ENCODE measurements at places on chromosomes 11 and 22.
A peak's percentile ranks its signal among the peaks of the same experiment; 100 is the strongest.

- no peak for DNase-seq
Observed at GRCh38 chr22:36538529-36538928, 9.6 kb upstream of the EIF3D start.

- DNase-seq: peak; percentile 60
Observed at GRCh38 chr11:92692826-92693546, 276.5 kb upstream of the MTNR1B start.

- no peak for DNase-seq
Observed at GRCh38 chr11:15726893-15727519, 612.3 kb downstream of the INSC start.

DNA sequence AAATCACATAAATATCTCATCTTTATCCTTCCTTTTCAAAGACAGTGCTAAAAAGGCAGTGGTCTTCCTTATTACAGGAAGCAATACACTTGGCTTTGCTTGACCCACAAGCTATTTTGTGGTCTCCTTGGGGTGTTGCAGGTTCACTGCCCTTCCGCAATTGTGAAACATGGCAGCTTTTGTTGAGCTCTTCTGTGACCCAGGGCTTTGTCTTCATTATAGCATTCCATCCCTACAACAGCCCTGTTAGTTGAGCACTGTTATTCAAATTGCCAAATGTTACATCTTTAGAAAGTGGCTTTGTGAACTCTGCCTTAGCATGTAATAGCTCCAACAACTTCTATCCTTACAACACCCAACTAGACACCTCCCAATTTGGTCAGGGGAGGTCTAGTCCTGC is 107.1 kb downstream of the OPCML start:
- DNase-seq: no peak

DNA sequence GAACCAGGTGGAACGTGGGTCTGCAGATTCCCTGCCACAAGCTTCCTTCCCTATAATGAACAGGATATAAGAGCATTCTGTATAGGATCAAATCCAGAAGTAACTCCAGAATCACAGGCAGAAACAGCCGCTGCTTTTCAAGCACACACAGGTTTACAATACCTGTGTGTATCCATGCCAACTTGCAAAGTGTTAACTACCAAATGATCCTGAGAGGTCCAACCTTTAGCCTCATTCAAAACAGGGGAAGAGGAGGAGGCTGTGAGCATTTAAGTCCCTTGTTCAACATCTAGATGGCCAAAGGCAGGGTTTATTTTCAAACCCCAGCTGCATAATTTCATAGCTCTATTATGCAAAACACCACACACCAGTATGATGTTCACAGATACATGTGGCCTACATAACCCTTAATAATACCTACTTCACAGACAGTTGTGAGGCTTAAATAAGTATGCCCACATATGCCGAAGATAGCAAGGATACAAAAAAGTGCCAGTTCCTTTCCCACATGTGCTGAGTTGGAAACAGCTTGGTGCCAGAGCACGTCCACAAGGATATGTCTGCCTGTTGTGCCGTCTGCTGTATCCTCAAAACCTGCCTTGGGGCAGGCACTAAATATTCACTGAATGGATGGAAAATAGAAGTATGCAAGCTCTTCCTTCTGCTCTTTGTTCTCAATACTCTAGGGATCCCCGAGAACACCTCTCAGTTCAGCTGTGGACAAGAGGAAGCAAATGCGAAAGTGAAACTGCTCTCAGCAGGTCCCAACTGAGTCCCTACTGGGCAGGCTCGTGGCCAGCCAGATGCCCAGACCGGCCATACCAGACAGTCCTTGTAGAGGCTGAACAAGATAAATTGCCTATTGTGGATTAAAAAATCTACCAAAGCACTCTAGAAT is 66.8 kb downstream of the LARGE1 start:
- DNase-seq: peak; percentile 85

- DNase-seq: no peak
Observed at GRCh38 chr11:124310721-124311120, 3.0 kb downstream of the OR8D1 start.

DNA sequence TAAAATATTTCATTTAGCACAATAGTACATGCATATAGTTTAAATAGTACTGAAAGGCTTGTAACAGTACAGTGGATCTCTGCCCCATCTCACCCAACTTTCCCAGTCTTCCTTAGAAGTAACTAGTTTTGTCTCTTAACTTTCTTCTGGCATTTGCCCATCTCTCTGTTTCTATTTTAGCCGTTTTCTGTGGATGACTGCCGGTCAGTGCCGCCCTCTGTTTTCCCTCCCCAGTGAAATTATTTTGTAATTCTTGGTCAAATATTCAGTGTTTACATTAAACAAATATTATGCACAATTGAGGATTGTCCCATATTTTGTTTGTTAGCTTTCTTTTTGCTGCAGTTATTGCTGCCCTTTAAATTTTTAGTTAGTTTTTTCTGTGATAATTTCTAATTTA is 8.3 kb downstream of the PDHX start:
- no peak for DNase-seq

GRCh38 chr11:9826390-9826789 is 162.5 kb downstream of the SWAP70 start:
- DNase-seq: no peak

GRCh38 chr11:130478204-130478701 is 29.8 kb downstream of the ADAMTS15 start:
- DNase-seq: peak; percentile 88

GRCh38 chr11:105032495-105032894 is 2.4 kb downstream of the CASP1 start:
- DNase-seq: no peak

GRCh38 chr11:48154151-48154550 is 62.5 kb upstream of the OR4B1 start:
- DNase-seq: no peak

GRCh38 chr22:30859714-30860095 is 108.9 kb downstream of the MORC2 start:
- DNase-seq: no peak

- DNase-seq: no peak
Observed at GRCh38 chr11:119478711-119479285, 55.8 kb upstream of the THY1 start.

DNA sequence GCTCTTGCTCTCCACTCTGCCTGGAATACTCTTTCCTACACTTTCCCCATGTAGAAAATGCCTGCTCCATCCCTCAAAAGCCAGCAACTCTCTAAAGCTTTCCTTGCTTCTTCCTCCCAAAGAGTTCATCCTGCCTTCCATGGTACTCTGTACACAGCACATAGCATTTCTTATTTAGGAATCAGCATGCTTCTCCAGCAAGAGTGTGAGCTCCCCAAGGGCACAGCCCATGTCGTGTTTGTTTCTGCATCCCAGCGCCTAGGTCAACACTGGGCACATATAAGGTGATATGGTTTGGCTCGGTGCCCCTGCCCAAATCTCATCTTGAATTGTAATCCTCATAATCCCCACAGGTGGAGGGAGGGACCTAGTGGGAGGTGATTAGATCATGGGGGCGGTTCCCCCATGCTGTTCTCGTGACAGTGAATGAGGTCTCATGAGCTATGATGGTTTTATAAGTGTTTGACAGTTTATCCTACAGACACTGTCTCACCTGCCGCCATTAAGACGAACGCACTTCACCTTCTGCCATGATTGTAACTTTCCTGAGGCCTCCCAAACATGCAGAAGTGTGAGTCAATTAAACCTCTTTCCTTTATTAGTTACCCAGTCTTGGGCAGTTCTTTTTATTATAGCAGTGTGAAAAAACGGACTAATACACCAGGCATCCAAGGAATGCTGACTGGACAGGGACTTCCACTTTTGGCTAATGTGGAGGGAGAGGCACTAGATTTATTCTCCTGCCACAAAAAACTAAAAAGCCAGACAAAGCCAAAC is 8.2 kb downstream of the VPS37C start:
- peak; percentile 67 for DNase-seq

Measured in Daoy (cell line).